ENCODE measurements at places on chromosomes 12 and 14. TPM values are rescaled to one million over a fixed set of nuclear protein-coding genes. Genes with fewer than 3 reads are reported as not detected.

- no peaks in the 10 kb centered on the region for H3K36me3 ChIP-seq
- peaks cover 4% of the 10 kb centered on the region for H3K4me1 ChIP-seq
- DNase-seq, result no peak
- H3K4me3 ChIP-seq, result no peak overlapping the region
- no peaks in the 10 kb centered on the region for H3K27me3 ChIP-seq
These were observed 17.1 kb downstream of the ERP27 start for GRCh38 chr12:14921218-14921617.

The FOXG1 gene
- 0.09 TPM for total RNA-seq

DNA sequence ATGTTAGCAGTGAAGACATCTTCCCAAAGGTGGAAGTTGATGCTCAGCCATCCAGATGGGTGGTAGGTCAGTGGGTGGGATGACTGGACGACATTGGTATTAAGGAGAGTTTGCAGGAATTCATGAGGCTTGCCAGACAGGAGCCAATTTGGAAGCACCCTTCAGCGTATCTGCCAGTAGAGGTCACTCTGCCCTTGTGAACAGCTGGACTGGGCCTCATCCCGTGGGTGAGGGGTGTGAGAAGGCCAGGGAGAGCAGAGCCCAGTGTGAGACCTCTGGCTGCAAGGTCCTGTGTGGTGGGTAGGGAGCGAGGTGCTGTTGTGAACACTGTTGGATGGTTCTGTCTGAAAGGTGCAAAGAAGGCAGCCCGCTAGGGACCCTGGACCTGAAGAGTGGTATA is 37.7 kb downstream of the SLC5A8 start:
- DNase-seq, result peak; percentile 50
- no peak overlapping the region for H3K27ac ChIP-seq
- H3K36me3 ChIP-seq, result no peaks in the 10 kb centered on the region
- no peak overlapping the region for H3K4me3 ChIP-seq

DNA sequence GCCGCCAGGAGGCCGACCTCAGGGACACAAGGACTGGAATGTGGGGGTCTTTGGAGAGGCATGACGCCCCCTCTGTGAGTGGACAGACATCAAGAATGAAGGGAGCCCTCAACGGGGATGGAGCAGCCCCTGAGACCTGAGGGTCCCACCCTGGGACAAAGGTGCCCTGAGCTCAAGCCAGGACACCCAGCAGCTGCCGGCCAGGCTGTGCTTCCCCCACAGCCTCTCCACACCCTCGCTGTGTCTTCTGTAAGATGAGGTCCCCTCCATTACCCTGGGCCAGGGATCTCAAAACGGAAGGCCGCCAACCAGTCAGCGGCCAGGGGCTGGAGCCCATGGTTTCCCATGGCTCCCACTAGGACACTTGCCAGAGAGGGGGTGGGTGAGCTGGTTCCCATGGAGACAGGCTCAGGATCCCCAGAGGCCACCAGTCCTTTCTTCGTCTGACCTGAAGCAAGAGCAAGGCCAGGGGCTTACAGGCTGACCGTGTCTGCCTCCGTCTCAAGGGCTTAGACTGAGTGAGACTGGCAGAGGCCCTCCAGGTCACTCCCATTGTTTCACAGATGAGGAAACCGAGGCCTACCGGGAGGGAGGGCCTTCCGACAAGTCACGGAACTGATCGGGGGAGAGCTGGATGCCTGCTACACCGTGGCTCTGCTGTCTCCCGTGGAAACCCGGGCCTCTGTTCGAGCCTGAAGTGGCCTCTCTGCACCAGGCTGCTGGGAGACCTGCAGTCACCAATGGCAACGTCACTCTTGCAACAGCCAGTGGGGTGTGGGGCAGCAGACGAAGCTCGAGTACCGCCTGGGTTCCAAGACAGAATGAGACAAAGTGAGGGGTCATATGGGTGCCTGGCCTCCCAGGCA is 91.7 kb upstream of the DIO3 start:
- no peaks in the 10 kb centered on the region for H3K36me3 ChIP-seq
- H3K27me3 ChIP-seq, result no peaks in the 10 kb centered on the region
- no peak overlapping the region for H3K27ac ChIP-seq
- no peaks in the 10 kb centered on the region for H3K4me1 ChIP-seq
- H3K4me3 ChIP-seq, result no peak overlapping the region

- H3K27ac ChIP-seq, result no peak overlapping the region
- H3K4me3 ChIP-seq, result no peak overlapping the region
- H3K27me3 ChIP-seq, result no peaks in the 10 kb centered on the region
- H3K36me3 ChIP-seq, result no peaks in the 10 kb centered on the region
- no peak for DNase-seq
These were observed 284.2 kb downstream of the TTC8 start for GRCh38 chr14:89108608-89109007.

DNA sequence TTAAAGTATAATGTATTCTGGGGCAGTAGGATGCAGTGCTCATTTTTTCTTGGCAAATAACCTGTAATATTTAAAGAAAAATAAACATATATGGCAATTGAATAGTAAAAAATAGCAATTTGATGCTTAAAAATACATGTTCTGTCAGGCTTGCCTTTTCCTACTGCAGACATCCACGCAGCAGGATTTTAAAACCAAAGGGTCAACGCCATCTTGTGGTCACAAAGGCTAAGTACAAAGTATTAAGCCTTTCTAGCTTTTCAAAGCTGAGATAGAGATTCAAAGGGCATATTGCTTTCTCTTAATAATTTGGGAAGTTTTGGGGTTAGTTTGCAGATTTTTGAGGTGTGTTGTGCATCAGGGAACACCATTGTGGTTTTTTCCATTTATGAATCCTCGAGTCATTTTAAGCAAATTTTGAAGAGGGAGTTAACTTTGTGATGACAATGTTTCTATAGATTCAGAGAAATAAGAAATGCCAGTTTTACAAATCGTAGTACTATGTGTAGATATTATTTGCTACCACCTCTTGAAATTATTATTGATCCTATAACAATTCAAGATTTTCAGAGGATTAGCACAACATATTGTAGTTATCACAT is 4.7 kb upstream of the CCER1 start:
- H3K36me3 ChIP-seq, result no peaks in the 10 kb centered on the region
- no peaks in the 10 kb centered on the region for H3K27me3 ChIP-seq
- peak; percentile 61 for DNase-seq
- no peak overlapping the region for H3K4me3 ChIP-seq
- no peaks in the 10 kb centered on the region for H3K4me1 ChIP-seq
- H3K27ac ChIP-seq, result no peak overlapping the region

- no peaks in the 10 kb centered on the region for H3K36me3 ChIP-seq
- H3K27me3 ChIP-seq, result no peaks in the 10 kb centered on the region
- H3K4me3 ChIP-seq, result no peak overlapping the region
- DNase-seq, result no peak
These were observed 73.3 kb downstream of the EID3 start for GRCh38 chr12:104376650-104377513.

- no peaks in the 10 kb centered on the region for H3K36me3 ChIP-seq
- H3K27me3 ChIP-seq, result no peaks in the 10 kb centered on the region
- H3K4me1 ChIP-seq, result no peaks in the 10 kb centered on the region
These were observed at the start of gene LRRK2 for GRCh38 chr12:40224439-40225291. Gene LRRK2, plus strand, starts transcription at chr12:40224997. Its CDS starts 135 bp downstream, at chr12:40225132.

GRCh38 chr12:3380200-3381043 is 110.6 kb upstream of the PRMT8 start:
- H3K27ac ChIP-seq, result no peak overlapping the region
- no peak overlapping the region for H3K4me3 ChIP-seq
- H3K36me3 ChIP-seq, result no peaks in the 10 kb centered on the region

DNA sequence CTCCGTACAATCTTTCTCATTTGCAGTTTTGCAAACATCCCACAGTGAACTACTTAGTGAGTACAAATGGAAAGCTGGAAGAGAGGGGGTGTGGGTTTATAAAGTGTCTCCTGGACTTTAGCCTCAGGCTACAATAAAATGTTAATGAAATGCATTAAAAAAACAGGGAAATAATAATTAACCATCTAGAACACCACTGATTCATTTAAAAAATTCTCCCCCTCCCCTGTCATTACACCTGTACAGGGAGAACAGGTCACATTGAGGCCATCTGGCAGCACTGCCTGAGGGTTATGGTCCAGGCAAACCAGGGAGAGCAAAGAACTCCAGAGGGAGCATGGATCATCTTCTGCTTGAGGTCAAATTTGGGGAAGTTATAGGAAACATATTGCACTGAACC is 96.3 kb downstream of the TSPAN8 start:
- no peak overlapping the region for H3K4me3 ChIP-seq
- H3K36me3 ChIP-seq, result no peaks in the 10 kb centered on the region
- no peaks in the 10 kb centered on the region for H3K27me3 ChIP-seq
- H3K4me1 ChIP-seq, result peaks cover 9% of the 10 kb centered on the region
- no peak overlapping the region for H3K27ac ChIP-seq

- H3K4me1 ChIP-seq, result no peaks in the 10 kb centered on the region
- no peak overlapping the region for H3K4me3 ChIP-seq
- H3K36me3 ChIP-seq, result no peaks in the 10 kb centered on the region
These were observed 102.5 kb upstream of the ARID2 start for GRCh38 chr12:45626965-45627364.

DNA sequence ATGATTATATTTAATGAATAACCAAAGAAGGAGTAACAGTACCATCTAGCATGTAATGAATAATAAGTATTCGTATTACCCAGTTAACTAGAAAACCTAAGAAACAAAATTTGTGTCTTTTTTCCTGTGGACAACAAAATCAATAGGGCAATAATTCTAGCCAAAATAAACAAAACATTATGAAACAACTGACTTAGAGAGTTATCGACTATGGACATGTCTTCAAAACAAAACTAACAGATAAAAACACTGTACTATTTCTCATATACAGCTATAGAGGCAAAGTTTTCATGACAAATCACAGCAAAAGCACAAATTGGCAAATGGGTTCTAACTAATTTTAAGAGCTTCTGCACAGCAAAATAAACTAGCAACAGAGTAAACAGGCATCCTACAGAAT is 224.1 kb downstream of the ALX1 start:
- no peaks in the 10 kb centered on the region for H3K27me3 ChIP-seq
- H3K27ac ChIP-seq, result no peak overlapping the region
- no peaks in the 10 kb centered on the region for H3K36me3 ChIP-seq
- H3K4me3 ChIP-seq, result no peak overlapping the region

- H3K27ac ChIP-seq, result no peak overlapping the region
- no peak for DNase-seq
- no peaks in the 10 kb centered on the region for H3K36me3 ChIP-seq
- H3K4me1 ChIP-seq, result no peaks in the 10 kb centered on the region
- no peaks in the 10 kb centered on the region for H3K27me3 ChIP-seq
- no peak overlapping the region for H3K4me3 ChIP-seq
These were observed 394.2 kb downstream of the SOX5 start for GRCh38 chr12:23555180-23555824.
